CD4-positive, CD25-positive, alpha-beta regulatory T cell (primary cell): ENCODE measurements at places on chromosomes 12 and 14.

- H3K27ac ChIP-seq: no peak overlapping the region
- no peak for DNase-seq
- H3K27me3 ChIP-seq: peaks cover 2% of the 10 kb centered on the region
These were observed 26.6 kb upstream of the KCNC2 start for GRCh38 chr12:75236206-75236605.

DNA sequence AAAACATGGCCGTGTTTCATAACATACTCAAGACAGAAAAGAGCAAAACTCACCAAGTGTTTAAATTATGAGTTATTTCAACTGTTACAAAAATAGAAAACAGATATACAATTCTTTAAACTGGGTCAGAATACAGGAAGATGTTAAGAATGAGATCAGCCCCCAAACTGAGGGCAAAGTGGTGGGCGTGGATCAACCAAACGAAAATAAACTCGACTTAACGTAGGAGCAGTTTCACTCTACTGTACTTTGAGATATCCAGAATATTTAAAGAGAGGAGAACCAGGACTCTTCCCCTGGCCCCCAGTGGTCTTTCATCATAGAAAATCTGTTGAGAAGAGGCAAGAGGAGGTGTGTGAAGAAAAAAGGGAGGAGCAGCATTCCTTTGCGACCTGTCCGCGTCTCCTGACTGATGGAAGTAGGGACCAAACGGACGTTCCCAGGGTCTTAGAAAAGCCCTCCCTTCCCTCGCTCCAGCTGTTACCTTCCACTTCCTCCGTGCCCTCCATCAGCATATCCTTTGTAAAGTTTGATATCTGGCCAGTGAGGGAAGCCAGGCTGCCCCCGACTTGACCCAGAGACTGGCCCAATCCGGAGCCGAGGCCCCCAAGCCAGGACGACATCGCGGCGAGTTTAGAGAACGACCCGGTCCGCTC is 668 bp downstream of the TRIP11 start:
- peak overlapping the region; percentile 89 for H3K27ac ChIP-seq
- H3K36me3 ChIP-seq: no peaks in the 10 kb centered on the region
- H3K27me3 ChIP-seq: no peaks in the 10 kb centered on the region
- DNase-seq: no peak
- H3K4me1 ChIP-seq: peaks cover 38% of the 10 kb centered on the region

GRCh38 chr12:15632708-15633107 is 156.5 kb downstream of the EPS8 start:
- no peaks in the 10 kb centered on the region for H3K36me3 ChIP-seq
- no peak overlapping the region for H3K4me3 ChIP-seq
- DNase-seq: no peak
- peaks cover 1% of the 10 kb centered on the region for H3K27me3 ChIP-seq
- H3K27ac ChIP-seq: no peak overlapping the region

DNA sequence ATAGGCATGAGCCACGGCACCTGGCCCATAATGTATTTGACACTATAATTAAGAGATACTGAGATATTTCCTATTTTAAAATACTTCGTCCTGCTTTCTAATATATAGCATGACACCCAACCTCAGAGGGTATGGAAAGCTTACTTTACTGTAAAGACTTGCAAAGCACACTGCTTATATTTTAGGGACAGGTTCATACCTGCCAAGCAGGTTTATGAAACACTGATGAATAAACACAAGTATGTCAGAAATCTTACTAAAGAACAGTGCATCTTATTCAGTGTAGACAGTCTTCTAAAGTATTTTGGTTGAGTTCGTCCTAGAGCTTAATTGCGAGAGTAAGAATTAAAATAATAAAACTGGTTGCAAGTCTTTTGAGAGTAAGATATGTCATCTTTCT is 65.4 kb downstream of the PPFIBP1 start:
- DNase-seq: no peak
- no peaks in the 10 kb centered on the region for H3K27me3 ChIP-seq
- H3K4me1 ChIP-seq: no peaks in the 10 kb centered on the region
- H3K36me3 ChIP-seq: no peaks in the 10 kb centered on the region

DNA sequence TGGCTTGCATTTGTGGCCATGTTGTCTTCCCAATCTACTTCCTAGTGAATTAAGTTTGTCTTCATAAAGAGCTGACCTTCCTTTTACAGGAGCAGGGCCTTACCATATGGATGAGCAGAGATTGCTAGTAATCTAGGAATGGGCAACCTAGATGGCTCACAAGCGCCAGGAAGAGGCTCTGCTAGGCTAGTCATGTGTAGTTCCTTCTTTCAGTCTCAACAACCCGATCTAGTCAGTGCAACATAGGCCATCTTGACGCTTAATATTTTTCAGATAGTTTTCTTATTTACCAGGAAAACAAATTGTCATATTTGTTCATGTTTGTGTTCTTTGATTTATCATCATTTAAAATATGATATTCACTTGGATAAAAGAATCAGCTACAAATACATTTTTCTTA is 48.2 kb upstream of the TPH2 start:
- peaks cover 55% of the 10 kb centered on the region for H3K36me3 ChIP-seq
- H3K4me1 ChIP-seq: peaks cover 10% of the 10 kb centered on the region
- DNase-seq: no peak
- H3K4me3 ChIP-seq: no peak overlapping the region

DNA sequence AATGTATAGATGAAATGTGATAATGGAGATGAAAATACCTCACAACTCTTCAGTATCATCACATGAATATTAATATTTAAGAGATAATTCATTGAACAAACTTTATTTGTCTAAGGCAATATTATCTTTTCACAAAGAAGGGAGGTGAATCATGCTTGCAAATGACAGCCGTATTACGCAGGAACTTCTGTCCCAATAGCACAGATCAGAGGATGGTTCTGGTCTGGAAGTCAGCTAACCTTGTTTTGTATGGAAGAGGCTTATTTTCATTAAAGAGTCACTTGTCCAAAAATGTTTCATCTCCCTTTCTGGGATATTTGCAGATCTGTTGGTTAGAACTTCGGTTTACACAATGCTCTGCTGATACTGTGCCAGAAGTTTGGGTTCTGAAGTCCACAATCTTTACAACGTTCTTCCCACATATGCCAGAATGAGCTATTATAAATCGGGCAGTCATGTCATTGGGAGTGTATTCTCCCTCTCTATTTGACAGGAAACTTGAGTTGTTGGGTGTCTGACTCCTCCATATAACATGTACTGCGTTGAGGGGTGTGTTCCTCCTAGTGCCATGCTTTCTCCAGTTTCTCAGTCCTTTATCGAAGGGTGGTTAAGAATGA is 29.8 kb downstream of the YY1 start:
- peaks cover 28% of the 10 kb centered on the region for H3K36me3 ChIP-seq
- H3K27me3 ChIP-seq: no peaks in the 10 kb centered on the region

- H3K4me3 ChIP-seq: no peak overlapping the region
- no peak overlapping the region for H3K27ac ChIP-seq
- no peaks in the 10 kb centered on the region for H3K36me3 ChIP-seq
These were observed 843.4 kb upstream of the FLRT2 start for GRCh38 chr14:84686550-84686949.

- no peaks in the 10 kb centered on the region for H3K4me1 ChIP-seq
- no peak overlapping the region for H3K4me3 ChIP-seq
- no peak overlapping the region for H3K27ac ChIP-seq
- no peaks in the 10 kb centered on the region for H3K36me3 ChIP-seq
- no peak for DNase-seq
These were observed 256.5 kb downstream of the EMP1 start for GRCh38 chr12:13452955-13453570.
